ENCODE measurements at places on chromosomes 16 and 17.

DNA sequence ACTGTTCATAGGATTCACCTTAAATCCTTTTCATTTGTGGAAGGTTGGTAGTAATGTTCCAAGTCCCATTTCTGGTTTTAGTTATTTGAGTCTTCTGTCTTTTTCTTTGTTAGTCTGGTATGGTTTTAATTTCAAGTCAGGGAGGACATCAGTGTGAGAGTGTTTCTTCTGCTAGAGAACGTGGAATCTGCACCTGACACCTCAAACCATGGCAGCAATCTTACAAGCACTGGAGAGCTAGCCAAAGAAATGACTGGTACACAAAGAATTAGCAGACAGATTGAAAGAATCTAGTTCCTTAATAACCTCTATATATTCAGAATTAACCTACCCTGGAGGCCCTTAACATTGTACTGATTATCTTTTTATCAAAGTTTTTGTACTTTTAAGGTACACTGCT is 50.2 kb downstream of the CHCT1 start:
- DNase-seq, result no peak

- DNase-seq, result no peak
These were observed 39.6 kb downstream of the STX8 start for GRCh38 chr17:9536061-9536460.

DNA sequence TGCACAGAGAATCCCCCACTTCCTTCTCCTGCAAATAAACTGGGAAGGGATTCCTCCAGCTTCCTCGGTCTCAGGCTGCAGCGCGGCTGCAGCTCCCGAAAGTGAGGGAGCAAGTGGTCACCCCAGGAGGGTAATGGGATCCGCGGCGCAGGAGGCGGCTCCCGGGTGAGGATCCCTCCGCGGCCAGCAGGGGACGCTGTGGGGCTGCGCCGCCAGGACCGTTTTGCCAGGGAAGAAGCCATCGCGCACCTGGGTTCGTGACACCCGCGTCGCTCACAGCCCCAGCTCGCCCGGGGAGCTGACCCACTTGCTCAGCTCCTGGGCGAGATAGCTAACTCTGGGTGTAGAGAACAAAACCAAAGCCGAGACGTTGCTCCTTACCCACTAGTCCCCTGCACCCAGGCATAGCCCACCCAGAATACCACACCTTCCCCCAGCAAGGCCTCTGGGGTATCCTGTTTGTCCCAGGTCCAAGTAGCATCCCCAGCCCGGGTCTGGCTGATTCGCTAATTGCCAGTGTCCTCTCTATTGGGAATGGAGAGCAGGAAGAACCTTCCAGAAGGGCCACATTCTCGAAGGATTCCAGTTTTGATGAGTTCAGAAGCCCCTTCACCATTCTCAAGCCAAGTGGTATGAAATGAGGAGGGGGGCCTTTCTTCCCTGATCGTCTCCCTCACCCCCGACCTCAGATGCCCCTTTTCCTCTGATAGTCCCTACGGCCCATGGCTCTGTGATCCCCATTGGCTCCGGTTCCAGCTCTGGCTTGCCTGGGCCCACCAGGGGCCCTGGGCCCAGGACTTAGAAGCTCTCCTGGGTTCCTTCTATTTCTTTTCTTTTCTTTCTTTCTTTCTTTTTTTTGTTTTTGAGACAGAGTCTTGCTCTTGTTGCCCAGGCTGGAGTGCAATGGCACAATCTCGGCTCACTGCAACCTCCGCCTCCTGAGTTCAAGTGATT is 14.1 kb downstream of the CYGB start:
- DNase-seq, result peak; percentile 80

- no peak for DNase-seq
These were observed 5.0 kb downstream of the TAOK2 start for GRCh38 chr16:29978564-29979270.

DNA sequence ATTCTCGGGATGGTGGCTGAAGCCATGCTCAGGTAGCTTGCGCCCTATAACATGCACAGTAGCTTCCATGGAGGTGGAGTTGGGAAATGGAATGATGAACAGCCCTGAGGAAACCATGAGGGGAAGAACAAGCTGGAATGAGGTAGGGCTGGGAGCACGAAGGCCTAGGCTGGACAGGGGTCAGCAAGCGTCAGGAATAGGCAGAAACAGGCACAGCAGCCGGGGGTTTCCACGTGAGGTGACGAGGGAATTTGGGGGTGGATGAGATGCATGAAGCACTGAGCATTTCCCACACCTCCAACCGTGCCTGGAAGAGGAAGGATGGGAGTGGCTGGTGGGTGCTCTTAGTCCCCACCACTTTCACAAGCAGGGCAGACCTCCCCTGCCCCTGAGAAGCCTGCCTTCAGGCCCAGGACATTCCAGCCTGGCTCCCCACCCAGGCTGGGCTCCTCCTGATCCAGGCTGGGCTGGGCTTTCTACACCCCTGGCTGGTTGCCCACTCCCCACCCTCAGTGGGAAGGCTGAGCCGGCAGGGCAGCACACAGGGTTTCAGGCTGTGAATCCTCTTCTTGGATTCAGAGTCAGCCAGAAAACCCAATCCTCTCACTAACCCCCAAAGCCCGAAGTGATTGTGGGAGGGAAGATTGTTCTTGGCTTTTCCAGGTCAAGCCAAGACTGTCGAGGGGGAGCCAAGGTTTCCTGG is 21.9 kb downstream of the PLEKHG4 start:
- no peak for DNase-seq

DNA sequence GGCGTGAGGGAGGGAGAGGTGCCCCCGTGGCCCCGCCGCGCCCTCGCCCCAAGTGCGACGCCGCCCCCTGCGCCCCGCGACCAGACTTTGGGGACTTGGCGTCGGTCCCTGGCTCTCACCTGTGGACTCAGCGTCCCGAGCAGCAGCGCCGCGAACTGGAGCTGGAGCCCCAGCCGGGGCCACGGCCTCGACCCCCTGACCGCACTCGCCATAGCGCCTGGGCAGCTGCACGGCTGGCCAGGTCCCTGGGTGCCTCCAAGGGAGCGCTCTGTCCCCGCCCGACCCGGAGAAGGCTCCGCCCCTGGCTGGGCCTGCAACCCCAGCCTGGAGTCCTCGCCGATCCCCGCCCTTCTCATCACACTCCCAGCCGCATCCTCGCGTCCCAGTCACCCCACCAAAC is at the start of gene ERN2:
ERN2 (minus strand) TSS at position 247 of the 400 bp plus-strand sequence; CDS start at position 212, 35 bp downstream.
- no peak for DNase-seq

DNA sequence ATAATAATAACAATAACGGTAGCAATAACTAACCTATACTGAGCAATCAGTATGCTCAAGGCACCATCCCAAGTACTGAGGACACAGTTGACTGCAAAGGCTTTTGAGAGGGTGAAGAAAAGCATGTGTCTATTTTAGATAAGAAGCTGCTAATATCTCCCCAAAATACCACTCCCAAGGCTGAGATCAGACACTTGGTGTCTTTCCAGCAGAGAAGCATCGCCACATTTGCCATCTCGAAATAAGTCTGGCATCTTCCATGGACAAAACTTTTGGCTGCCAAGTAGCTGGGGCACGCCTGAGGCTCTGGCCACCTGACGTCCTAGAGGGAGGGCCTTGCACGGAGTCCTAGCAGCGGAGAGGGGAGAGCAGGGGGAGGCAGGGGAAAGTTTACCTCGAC is 39.0 kb downstream of the ZNF423 start:
- DNase-seq, result no peak

GRCh38 chr16:47660540-47660939 is 199.4 kb downstream of the PHKB start:
- DNase-seq, result no peak

DNA sequence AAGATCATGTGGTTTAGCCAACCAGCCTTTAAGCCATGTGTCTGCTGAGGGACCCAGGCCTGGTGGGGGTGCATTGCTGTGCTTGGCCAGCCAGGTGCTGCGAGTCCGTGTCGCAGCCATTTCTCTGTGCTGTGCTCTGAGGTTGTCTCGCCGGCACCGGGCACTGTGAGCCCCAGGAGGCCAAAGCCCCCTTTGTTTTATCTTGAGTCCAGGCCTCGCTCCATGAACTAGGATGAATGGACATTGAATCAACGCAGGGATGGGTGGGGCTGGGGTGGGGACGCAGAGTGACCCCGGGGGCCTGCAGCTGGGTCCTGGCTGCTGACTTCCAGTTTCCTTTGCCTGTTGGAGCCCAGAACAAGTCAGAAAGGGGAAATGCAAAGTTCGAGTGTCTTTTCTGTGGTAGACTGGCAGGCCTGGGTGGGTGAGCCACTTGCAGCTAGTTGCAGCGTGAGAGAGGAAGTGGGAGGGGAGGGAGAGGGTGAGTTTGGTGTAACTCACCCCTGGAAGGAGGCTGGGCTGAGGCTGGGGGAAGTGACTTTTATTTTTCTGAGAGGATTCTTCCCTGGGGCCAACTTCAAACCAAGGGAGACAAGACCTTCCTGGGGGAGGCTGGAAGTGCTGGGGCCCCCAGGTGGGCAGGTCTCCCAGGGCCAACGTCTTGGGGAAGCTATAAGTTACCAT is 324.7 kb downstream of the SEC14L1 start:
- DNase-seq, result peak; percentile 83

DNA sequence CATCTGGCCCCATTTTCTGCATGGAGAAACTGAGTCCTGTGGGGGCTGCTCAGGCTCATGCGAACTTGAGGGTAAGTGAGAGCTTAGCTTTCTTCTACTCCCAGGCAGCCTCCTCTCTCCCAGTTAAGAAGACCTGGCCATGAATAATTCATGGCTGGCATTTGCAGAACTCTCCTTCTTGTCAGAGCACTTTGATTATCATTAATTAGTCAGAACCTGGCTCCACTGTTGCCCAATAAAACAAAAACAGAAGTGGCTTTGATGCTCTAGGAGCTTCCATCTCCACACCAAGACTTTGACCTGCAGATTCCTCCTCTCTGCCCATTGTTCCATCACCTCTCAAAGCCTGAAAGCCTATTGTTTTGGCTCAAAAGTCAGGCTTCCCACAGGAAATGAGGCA is 45.5 kb upstream of the CDH3 start:
- DNase-seq, result no peak

- DNase-seq, result no peak
These were observed 6.2 kb upstream of the CCL18 start for GRCh38 chr17:36057911-36058310.

DNA sequence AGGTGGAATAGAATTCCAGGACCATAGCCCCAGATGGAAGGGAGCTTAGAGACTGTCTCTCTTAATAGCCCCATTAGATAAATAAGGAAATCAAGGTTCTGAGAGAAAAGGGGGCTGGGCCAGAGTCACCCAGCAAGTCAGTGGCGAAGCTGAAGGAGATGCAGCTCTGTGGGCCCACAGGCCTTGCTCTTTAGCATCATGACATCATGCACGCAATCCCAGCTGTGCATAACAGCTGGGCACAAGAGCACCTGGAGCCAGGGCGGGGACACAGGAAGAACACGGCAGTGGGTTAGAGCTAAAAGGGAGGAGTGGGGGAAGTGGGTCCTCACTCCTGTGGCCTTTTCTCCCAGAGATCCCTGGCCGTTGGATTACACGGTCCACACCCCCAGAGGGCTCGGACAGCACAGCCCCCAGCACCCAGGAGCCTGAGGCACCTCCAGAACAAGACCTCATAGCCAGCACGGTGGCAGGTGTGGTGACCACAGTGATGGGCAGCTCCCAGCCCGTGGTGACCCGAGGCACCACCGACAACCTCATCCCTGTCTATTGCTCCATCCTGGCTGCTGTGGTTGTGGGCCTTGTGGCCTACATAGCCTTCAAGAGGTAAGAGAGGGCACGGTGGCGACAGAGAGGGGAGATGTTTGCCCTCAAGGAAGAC is 15.1 kb downstream of the NGFR start:
- no peak for DNase-seq

GRCh38 chr17:49358641-49359247 is 3.3 kb downstream of the ZNF652 start:
- DNase-seq, result peak; percentile 39

DNA sequence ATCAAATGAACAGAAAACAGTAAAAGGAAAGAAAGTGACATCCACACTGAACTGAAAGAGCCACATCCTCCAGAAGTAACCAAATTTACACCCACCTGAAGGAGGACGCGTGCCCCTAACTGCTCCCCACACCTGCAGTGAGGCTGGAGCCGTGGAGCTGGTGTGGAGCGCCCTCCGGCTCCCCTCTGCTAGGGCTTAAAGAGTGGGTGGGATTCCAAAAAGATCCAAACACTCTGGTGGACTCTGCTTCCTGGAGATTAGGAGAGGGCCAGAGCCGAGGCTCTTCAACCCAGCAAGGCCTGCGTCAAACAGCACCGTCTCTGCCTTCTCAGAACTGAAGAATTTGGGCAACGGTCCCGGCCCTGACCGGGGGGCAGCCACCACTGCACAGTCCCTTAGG is 15.2 kb downstream of the CCDC40 start:
- DNase-seq, result no peak

- no peak for DNase-seq
These were observed 4.8 kb downstream of the BCAR1 start for GRCh38 chr16:75246504-75247205.

GRCh38 chr16:11564046-11564926 is 22.4 kb downstream of the LITAF start:
- DNase-seq, result no peak

DNA sequence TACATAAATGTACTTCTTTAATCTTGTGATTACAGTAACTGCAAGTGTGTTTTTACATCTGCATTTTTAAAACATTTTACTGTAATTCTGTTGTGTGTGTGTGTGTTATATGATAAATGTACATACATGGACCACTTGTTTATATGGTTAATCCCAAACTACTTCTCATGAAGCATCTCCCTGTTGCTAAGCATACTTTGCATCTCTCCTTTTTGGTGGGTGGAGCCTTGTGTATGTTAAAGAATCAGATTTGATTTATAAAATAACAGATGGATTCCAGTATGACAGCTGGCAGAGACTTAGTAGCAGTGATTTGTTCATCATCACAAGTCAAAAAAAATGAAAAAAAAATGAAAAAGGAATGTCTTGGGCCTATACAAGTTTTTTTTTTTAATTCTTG is 56.0 kb upstream of the RHBDL3 start:
- DNase-seq, result no peak

GRCh38 chr16:12680531-12680930 is 123.2 kb downstream of the CPPED1 start:
- DNase-seq, result no peak

DNA sequence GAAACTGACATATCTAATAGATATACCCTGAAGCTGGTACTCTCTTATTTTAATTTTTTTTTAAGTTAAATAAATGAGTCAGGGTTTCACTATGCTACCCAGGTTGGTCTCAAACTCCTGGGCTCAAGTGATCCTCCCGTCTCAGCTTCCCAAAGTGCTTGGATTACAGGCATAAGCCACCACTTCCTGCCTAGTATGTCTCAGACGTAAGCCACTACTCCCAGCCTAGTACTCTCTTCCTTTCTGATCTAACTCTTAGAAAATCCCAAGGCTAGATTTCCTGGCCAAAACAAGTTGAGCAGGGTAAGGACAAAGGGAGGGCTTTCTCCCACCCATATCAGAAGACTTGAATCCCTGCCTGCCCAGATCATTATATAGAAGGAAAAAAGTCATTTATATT is 33.7 kb downstream of the HOXB1 start:
- DNase-seq, result no peak

DNA sequence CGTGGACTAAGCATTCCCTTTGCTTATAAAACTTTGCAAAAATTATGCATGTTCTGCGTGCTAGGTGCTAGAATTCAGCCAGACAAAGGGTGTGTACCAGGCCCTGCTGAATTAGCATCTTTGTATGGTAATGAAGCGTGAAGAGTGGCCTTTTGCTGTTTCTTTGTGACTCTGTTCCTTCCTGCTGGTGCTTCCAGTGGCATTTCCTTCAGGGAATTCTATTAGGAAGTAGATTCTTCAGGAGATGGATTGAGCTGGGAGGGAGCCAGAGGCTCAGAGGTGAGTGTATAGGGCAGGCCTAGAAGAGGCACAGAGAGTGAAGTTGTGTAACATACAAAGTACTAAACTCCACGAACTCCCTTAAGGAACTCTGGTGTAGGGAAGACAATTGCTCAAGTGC is 73.9 kb upstream of the ASIC2 start:
- DNase-seq, result no peak

Measured in CD4-positive, alpha-beta T cell treated with Interleukin-21 for 1 hour (primary cell).